ENCODE measurements at places on chromosomes 16 and 17. TPM values are rescaled to one million over a fixed set of nuclear protein-coding genes. Genes with fewer than 3 reads are reported as not detected.

KRTAP2-1 gene
- not detected for total RNA-seq

UNC13D gene
- 6.9 TPM for total RNA-seq

QRICH2 gene
- total RNA-seq, result 1.4 TPM

HOXB8 gene
- total RNA-seq, result 5.9 TPM

TAF15 gene
- 231 TPM for total RNA-seq

ATP6V0C gene
- 329 TPM for total RNA-seq

CMTM2 gene
- total RNA-seq, result not detected

EVPLL gene
- total RNA-seq, result not detected

GGT6 gene
- not detected for total RNA-seq

Data from A549 treated with dexamethasone at 1 μM for 4 hours (cell line).